ENCODE measurements at places on chromosomes 13 and 19. TPM values are rescaled to one million over a fixed set of nuclear protein-coding genes. Genes with fewer than 3 reads are reported as not detected.

DNA sequence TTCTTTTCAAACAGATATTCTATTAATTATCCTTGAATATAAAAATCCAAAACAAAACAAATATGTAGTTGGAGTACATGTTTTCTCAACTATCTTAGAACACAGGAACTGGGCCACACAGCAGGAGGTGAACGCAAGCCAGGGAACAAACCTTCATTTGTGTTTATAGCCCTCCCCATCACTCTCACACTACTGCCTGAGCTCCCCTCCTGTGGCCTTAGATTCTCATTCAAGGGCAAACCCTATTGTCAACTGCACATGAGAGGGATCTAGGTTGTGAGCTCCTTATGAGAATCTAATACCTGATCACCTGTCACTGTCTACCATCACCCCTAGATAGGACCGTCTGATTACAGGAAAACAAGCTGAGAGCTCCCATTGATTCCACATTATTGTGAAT lies 427.1 kb upstream of the PRR20A start:
- DNase-seq, result no peak

LPAR2 gene
- 1.3 TPM for total RNA-seq

CDC37 gene
- total RNA-seq, result 148 TPM

DNA sequence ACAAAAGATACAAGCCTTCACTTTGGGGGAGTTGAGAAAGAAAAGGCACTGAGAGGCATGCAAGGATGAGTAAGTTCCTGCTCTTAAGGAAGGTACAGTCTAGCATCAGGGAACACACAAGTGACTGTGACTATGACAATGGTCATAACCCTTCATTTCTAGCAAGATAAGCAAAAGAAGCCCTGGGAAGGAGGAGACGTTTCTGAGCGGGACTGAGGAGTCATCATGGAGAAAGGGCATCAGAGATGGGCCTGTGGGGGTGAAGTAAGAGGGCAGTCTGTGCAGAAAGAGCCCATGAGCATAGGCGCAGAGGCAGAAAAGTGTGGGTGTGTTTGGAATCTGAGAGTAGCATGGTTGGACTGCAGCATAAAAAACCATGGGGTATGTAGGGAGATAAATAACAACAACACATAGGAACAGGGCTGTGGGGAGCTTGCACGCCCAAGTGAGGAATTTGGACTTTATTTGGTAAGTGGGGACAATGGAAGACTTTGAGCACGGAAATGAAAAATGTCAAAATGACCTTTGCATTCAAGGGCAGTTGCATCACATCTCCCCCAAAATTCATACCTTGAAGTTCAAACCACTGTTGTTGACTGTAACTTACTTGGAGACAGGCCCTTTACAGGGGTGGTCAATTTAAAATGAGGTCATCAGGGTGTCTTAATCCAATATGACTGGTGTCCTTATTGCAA lies 86.7 kb downstream of the MBNL2 start:
- no peak for DNase-seq

DNA sequence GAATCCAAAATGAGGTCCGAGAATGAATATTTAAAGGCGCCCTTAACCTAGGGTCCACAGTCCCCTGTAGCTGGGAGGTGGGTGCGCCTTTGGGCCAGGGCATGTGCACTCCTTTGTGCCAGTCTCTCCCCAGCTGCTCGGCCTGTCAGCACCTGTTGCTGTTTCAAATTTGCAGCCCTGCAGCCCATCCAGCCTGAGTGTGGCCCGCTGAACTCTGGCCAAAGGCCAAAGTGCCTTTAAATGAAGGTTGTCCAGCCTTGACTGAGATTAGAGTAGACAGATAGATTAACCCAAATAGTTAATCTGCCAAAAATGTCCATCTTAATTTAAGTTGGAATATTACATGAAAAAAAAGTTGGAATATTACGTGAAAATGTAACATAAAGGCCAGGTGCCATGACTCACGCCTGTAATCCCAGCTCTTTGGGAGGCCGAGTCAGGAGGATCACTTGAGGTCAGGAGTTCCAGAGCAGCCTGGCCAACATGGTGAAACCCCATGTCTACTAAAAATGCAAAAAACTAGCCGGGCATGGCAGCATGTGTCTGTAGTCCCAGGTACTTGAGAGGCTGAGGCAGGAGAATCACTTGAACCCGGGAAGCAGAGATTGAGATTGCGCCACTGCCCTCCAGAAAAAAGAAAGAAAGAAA lies 25.3 kb downstream of the TPT1 start:
- no peak for DNase-seq

GRCh38 chr19:13060233-13060963 lies 42.3 kb downstream of the LYL1 start:
- no peak for DNase-seq

NCAN gene
- total RNA-seq, result not detected

FAM216B gene
- not detected for total RNA-seq

DNA sequence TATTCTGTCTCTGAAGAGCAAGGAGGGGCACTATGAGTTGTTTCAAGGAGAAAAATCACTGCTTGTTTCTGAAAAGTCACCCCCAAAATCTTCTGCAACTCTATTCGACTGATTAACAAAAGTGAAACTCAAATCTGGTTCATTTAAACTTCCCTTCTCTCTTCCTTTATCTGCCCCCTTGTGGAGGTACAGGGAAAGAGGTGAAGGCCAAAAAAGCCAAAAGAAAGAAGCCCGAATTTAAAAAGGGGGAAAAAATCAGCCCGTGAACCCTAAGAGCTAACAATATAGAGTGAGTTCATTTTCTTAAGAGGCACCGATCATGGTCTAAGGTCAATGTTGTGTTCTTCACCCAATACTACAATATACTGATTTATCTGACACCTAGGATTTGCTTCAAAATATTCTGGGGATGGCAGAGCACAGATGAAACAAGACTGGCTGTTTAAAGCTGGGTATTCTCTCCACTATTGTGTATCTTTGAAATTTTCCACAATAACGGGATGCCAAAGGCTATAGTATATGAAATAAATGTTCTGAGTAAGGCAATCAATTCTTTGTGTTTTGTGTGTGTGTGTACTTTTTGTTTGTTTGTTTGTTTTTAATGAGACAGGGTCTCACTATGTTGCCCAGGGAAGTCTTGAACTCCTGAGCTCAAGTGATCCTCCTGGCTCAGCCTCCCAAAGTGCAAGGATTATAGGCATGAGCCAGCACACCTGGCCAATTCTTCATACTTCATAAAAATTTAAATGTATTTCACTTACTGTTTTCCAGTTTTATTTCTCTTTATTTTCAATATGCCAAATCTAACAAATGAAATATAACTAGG lies 55.0 kb upstream of the EEF1AKMT1 start:
- no peak for DNase-seq

- no peak for DNase-seq
Observed at GRCh38 chr13:89899302-89900103, 1448.0 kb upstream of the MIR17HG start.

TUBB4A gene
- total RNA-seq, result 2.1 TPM

DNA sequence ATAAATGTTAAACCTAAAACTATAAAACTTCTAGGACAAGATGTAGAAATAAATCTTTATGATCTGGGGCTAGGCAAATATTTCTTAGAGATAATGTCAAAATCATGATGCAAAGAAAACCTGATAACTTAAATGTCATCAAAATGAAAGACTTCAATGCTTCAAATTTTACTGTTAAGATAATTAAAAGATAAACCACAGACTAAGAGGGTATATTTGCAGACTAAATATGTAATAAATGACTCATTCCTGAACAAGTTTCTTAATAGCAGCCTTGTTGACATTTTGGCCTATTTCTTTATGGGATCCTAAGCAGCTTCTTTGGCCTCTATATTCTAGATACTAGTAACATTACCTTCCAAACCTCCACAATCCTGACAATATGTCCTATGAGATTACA lies 2878.3 kb upstream of the PCDH20 start:
- no peak for DNase-seq

GIPR gene
- not detected for total RNA-seq

POSTN gene
- total RNA-seq, result 22.1 TPM

PALM3 gene
- not detected for total RNA-seq

- no peak for DNase-seq
Observed at GRCh38 chr13:76016799-76017400, 380.8 kb downstream of the LMO7 start.

- DNase-seq, result peak; percentile 81
Observed at GRCh38 chr19:18007044-18007916, 690 bp upstream of the ARRDC2 start.

DNA sequence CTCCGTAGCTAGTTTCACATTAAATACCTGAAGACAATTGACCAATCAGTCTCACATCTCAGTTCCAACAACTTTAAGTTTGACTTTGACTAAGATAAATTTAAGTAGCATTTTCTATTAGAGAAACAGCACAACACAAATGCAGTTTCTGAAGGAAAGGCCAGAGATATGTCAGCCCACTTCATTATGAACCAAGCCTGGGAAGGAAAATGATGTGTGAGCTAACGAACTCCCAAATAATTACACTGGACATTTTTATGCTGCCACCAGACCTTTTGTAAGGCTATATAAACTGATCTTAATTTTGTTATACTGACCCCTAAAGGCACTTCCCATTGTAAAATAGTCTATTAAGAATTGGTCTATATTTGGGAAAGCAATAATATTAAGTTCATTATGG lies 57.9 kb upstream of the DACH1 start:
- DNase-seq, result no peak

GRCh38 chr13:102830646-102831045 lies 15.2 kb upstream of the ERCC5 start:
- DNase-seq, result no peak

- DNase-seq, result no peak
Observed at GRCh38 chr13:22229916-22230315, 559.0 kb downstream of the FGF9 start.

FAM83E gene
- total RNA-seq, result not detected

- no peak for DNase-seq
Observed at GRCh38 chr19:44957526-44957925, 2.3 kb downstream of the CLPTM1 start.

GRCh38 chr19:17496337-17496997 lies 15.0 kb upstream of the PGLS start:
- DNase-seq, result no peak

DNA sequence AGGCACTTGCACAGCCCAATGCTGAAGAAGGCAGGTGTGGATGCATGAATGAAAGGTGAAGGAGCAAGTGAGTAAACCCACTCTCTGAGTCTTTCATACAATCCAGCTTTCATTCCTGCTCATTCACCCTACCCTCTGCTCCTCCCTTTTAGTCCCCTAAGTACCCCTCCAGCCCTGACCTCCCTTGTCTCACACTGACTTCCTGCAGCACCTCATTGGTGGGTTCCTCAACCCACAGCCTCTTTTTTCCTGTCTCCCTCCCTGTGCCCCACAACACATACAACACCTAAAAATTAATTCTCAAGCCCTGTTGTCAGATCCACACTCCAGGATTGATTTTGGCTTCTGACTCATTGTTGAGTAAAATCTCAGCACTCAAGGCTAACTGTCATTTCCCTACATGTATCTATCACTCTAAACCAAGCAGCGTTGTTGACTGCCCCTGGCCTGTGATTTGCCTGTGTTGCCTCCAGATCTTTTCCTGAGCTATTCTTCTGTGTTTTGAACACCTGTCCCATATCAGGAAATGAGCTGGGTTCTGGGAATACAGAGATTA lies 177.3 kb upstream of the SERP2 start:
- DNase-seq, result no peak

IGFL2 gene
- not detected for total RNA-seq

GRCh38 chr19:10568062-10568825 lies 535 bp downstream of the CDKN2D start:
- DNase-seq, result no peak

TNNT1 gene
- 6,162 TPM for total RNA-seq

CRTC1 gene
- total RNA-seq, result 4.3 TPM

GRCh38 chr13:109301726-109302125 lies 484.7 kb downstream of the IRS2 start:
- no peak for DNase-seq

TMPRSS9 gene
- not detected for total RNA-seq

TRIM13 gene
- 20.0 TPM for total RNA-seq

- peak; percentile 89 for DNase-seq
Observed at GRCh38 chr13:33610438-33611120, 207.4 kb upstream of the RFC3 start.

DNA sequence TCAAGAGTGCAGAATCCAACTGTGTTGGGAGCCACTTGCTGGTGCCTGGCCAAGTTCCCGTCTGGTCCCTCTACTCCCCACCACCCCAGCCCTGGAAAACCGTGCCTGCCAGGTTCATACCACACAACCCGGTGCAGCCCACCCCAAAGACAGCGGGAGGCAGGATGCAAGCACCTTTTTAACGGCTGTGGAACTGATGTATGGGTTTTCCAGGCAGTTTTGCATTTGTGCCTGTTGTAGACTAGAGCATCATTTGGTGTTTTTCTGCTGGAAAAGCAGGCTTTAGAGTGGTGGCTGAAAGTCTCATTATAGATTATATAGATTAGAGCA lies 13.5 kb downstream of the TFDP1 start:
- no peak for DNase-seq

- DNase-seq, result no peak
Observed at GRCh38 chr19:55283548-55284377, at the start of gene BRSK1. Gene BRSK1 (plus strand): TSS chr19:55283997. CDS start chr19:55284443, 446 bp downstream.

DNA sequence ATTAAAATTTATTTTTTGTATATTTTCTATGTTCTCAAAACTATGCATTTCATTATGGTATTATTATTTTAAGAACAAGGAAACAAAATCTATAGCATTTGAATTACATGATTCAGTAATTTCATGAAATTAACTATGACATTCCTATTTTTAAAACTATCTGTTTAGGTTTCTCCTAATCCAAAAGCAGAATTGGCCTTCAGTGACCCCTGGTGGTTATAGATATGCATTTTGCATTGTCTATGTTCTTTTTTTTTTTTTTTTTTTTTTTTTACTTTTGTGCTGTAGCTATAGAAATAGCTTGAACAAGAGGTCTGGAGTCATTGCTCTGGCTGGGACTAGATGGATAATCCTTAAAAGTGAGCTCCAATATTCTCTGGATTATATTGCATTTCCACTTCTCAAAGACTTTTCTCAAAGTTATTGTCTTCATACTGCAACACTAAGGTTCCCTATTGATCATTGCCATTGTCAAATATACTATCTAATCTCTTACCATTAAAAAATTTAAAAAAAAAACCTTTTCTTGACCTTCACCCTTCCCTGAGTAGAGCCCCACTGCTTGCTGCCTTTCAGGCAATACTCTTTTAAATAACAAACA lies 15.9 kb upstream of the DNAJC3 start:
- no peak for DNase-seq

VSTM2B gene
- not detected for total RNA-seq

CD33 gene
- 0.71 TPM for total RNA-seq

DNA sequence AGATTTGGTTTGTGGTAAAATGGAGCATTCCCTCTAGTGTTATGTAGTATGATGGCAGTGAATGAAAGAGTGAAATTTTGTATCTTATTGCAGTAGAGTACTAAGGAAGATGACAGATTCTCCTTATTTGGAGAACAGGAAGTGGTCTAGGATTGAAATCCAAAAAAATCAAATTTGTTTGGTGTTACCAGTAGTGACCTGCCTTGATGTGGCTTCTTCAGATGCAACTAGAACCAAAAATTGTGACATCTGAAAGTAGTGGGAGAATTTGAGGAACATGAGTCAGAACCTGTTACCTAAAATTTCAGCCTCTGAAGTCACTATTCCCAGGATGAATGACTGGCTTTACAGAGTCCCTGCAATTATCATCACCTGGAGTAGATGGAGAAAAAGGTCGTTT lies 165.9 kb downstream of the KLF5 start:
- no peak for DNase-seq

ZNF234 gene
- 2.2 TPM for total RNA-seq
